Stimulated activated CD8-positive, alpha-beta memory T cell treated with anti-CD3 and anti-CD28 coated beads, Interleukin-15, amount 100 ng/mL, for 48 hours (primary cell): ENCODE measurements at places on chromosomes 3 and 15.

- DNase-seq: no peak
Measured at GRCh38 chr3:42685891-42686820, 819 bp downstream of the KLHL40 start.

GRCh38 chr15:69298697-69299441, at the start of gene PAQR5:
Gene PAQR5, plus strand, starts transcription at chr15:69298912. Its CDS starts 61,169 bp downstream, at chr15:69360081.
- no peak for DNase-seq

GRCh38 chr3:24428481-24428880, 66.2 kb downstream of the THRB start:
- DNase-seq: no peak

GRCh38 chr15:77001351-77001750, 6.4 kb downstream of the PSTPIP1 start:
- DNase-seq: no peak

DNA sequence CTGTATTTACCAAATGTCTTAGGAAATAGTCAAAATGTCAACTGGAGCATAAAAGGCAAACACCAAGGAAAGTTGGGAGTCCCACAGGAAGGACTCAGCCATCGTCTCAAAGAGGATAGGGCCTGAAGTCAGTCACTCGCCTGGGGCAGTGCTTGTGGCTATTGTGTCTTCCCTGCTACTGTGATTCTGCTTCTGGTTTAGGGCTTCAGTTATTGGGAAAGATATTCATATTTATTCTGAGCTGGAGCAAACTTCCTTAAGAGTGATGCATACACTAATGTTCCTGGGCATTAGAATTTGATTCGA, 118.1 kb downstream of the EDEM1 start:
- DNase-seq: no peak

DNA sequence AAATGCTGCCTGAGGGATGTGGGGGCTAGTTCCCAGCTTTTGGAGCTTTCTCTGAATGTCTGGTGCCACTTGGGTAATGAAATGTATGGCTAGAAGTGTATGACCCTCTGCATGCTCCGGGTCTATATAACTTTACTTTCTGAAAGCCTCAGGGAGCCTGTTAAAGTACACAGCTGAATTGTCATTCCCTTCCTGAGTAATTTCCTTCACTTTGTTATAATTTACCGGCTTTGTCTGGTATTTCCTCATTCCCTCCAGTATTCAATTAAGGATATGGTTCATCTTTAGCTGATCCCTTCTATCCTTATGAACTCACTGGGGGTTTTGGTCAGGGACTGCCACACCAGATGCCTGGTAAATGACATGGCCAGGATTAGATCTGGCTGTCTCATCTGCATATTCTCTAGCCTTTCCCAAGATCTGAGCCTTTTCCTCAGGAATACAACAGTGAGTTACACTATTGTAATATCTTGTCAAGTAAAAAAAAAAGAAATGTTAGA, 620.3 kb downstream of the ZPLD1 start:
- no peak for DNase-seq

- DNase-seq: no peak
Measured at GRCh38 chr3:50609763-50610085, 1.9 kb downstream of the CISH start.

DNA sequence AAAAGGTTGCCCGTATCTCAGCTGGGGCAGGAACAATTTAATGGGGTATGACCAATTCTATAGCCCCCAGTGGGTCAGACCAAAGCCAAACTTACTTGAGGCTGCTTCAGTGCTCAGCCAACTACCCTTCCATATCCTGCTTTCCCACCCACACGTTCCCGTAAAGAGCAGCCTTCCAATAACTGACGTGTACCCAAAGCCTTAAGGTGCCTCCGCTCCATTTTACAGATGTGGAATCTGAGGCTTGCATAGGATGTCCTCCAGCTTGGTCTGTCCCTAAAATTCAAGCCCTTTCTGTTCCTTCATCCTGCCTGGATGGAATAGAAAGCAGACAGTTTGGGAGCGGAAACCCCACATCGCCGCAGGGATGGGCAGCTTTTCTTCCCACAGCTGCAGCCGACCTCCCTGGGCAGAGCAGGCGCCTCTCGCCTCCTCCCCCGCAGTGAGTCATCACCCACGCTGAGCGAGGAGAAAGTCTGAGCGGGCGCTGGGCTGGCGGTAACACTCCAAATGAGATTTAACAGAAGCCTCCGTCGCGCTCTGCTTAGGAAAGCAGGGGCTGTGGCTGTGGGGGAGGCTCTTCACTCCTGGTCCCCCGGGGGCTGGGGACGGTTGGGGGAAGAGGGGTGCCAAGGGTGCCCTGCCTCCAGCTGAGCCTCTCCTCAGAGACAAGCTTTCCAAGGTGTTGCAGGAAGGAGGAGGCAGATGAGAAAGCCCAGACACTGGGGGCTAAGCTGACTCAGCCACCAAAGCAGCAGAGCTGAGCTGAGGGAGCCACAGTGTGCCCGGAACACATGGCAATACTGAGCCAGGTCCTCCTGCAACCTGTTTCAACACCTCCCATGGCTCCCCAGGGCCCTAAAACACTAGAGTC, 57.8 kb upstream of the HRH1 start:
- peak; percentile 74 for DNase-seq

GRCh38 chr15:67907184-67907723, 67.4 kb upstream of the RNU6-1 start:
- no peak for DNase-seq

DNA sequence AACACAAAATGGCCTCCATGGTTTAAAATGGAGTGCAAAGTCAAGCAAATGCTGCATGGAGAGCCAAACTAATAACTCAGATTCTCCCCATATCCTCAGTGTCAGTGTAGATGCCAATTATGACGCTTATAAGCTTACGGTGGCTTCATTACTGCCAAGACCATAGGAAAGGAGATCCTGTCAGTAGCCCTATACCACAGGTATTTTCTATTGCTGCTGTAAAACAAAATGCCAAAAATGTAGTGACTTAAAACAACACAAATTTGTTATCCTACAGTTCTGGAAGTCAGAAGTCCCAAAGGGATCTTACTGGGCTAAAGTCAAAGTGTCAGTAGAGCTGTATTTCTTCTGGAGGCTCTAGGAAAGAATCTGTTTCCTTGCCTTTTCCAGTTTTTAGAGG, 149.8 kb upstream of the GBE1 start:
- DNase-seq: no peak

DNA sequence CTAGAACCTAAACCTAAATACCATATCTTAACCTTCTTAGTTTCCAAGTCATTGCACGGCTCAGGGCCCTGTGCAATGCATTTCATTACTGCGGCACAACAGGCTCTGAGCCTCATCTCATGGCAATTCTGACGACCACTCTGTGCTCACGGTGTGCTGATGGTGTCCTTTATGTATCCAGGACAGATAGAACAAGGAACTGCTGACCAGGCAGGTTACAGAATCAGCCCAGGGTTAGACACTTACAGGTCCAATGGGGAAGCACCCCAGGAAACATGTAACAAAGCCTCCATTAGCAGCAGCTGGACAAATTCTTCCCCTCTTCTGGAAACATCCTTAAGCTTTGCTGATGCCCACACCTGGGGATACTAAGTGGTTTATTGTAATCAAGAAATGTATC, 91.9 kb upstream of the NSMCE3 start:
- no peak for DNase-seq

DNA sequence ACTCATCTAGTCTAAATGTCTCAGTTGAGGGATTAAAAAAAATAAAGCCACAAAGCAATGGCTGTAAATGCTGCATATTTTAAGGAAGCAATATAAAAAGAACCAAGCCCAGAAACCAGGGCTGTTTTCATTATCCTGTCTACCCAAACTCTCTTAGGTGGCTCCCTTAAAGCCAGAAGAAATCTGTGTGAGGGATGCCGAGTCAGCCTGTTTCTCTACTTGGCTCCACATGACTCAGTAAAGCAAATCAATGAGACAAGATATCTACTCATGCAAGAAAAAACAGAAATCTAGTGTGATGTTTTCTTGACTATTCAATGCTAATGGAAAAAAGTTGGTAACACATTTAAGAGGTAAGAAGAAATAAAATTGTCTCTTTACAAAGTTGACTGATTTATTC, 296.2 kb downstream of the ZBTB20 start:
- DNase-seq: no peak

DNA sequence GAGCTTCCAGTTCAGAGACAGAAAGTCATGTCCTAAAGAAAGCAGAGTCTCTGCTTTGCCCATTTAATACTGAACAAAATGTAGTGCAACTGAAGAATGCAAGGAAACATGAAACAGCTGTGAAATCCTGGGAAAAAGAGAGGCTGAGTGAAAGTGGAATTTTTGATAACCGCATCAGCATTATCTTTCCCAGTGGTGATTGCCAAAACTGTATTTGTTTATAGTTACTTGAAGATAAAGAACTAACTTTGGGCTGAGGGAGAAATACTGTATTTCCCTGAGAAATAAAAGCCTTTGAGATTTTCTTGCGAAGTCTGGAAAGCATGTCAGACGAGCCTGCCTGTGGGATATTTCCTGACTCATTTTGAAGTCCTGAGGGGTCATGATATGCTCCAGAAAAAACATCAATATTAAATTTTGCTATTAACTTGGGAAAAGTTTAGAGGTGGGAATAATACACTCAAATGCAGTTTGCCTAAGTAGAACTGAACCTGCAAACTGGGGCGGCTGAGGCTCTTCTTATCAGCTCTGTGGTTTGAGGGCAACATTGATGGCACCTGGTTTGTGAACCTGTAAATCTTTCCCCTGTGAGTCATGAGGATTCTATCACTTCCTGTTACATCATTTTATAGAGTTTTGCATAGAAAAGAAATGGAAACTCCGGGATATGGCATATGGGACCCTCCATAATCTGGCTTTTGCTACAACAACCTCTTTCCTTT, 855.3 kb downstream of the MCTP2 start:
- DNase-seq: no peak
